AG04450 (cell line): ENCODE measurements at places on chromosomes 5 and 9.

DNA sequence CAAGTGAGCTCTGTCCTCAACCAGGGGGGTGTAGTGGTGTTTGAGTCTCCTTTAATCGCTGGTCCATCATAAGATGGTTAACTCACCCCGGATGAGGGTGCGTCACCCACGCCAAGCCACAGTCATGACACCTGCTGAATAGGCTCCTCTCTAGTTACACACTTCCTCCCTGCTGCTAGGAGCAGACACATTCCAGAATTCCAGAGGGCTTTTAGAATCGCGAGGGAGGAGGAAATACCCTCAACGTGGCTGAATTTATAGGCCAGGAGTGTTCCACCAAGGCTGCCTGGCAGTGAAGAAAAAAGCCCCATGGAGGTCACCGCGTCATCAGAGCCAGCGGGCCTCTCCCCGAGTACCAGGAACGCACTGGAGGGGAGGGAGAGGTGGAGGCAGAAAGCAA, 5.1 kb downstream of the GLRX start:
- DNase-seq = no peak

- no peak for DNase-seq
These were observed 1.1 kb downstream of the JADE2 start for GRCh38 chr5:134526483-134527155.

DNA sequence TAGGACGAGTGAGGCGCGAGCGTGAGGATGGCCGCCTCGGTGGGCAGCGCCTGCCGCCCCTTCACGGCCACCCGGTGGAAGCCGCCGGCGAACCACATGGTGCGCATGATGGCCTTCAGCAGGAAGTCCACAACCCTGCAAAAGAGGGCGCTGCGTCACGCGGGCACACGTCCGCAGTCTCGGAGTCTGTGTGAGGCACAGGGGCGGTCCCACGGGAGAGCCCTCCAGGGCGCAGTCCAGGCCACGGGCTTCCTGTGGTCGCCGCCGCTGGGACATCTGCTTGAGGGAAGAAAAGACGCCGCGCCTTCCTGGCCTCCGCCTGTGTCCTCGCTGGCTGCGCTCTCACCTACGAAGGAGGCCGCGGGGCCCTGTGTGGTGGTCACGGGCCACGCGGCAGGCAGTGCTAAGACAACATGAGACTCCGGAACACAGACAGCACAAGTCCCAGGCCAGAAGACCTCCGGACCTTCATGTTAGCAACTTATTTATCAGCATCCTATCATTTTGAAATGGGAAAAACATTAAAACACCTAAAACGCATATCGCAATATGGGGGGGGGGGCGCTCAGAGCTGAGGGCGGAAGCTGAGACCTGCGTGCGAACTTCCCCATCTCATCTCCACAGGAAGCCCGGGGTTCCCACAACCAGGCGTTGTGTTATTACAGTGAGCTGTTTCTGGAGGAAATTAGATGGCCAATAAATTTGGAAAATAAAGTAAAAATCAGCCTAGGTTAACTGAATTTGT, 28.8 kb downstream of the LPCAT1 start:
- no peak for DNase-seq

DNA sequence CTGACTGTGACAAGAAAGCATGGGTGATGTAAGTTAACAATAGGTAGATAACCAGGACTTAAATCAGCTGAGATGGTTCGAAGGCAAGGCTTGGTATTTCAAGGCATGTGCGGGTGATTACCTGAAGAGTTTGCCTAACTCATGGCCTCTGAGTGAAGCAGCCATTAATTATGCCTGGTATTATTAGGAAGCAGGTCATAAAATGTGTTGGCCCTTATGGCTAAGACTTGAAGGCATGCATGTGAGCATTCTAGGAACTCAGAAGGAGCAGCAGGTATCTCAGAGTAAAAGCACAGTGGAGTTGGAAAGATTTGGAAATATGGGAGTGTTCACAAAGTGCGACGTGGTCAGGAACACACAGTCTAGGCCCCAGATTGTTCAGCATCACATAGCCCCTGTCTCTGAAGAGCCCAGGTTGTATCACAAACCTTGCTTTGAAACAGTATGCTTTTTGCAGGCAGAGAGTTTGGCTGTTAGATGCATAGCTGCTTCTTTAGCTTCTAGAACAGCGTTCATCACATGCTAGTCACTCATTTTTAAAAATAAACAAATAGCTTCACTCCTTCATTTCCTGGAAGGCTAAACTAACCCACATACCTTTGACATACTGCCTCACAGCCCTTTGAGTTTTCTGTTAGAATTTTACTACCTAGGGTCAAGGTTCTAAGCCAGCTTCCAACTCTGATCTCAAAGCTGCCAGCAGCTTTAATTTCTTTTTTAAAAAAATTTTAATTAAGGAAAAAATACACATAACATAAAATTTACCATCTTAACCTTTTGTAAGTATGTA, 2.1 kb downstream of the HEXB start:
- DNase-seq = no peak

DNA sequence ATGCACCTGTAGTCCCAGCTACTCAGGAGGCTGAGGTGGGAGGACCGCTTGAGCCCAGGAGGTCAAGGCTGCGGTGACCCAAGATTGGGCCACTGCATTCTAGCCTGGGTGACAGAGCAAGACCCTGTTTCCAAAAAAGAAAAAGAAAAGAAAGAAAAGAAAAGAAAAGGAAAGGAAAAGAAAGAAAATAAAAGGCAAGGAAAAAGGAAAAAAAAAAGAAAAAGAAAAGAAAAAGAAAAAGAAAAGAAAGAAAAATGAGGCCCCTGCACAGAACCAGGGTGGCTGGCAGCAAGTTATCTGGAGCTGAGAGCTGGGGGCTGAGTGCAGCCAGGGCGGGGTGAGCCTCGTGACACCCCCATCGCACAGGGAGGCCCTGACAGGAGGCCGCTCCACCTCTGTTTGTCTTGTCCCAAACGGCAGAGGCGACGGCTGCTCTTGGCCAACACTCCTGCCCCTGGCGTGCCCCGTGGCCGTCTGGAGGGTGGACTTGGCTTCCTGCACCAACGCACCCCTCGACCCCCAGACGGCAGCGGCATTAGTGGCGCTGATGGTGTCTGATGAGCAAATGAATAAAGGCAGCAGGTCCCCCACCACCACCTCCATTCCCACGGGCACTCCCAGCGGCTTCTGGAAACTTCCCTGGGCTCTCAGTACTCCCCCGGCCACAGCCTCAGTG, 16.7 kb downstream of the EXD3 start:
- DNase-seq = no peak
